ENCODE measurements at places on chromosomes 7 and 10.

DNA sequence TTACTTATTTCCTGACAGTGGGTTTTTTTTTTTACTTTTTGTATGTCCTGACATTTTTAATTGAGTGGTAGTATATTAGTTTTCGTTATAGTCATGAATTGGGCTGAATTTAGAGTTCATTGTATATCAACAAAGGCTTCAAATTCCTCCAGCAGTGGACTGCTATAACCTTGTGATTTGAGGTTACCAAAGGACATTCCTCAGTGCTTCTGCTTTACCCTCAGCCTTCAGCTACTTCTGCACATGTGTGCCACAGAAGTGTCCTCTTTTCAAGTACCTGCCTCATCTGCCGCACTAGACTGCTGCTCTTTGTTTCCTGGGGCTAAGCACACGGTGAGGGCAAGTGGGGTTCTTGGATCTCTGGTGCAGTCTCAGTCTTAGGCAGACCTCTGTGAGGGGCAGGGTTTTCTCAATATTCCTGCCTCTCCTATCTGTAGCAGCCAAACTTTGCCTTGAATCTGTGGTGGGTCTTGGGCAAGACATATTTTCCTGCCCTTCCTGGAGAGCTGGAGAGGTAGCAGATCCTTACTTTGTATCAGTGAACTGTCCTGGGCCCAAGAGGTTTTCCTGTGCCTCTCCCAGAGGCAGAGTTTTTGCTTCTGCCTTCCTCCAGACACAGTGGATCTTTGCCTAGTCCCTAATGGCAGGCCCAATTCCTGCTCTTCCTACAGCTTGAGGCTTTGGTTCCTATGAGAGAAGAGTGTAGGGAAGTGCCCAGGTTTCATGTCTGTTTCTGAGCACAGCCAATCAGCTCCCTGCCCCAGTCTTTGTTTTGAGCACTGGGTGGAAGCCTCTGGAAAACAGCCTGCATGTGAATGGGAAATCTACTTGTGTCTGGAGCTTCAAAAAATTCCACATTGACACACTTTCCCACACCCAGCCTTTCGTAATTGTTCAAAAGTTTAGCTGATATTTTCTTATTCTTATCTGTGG is 39.0 kb upstream of the STRIP2 start:
- DNase-seq, result no peak

GRCh38 chr7:1486571-1486970 is 17.6 kb downstream of the INTS1 start:
- DNase-seq, result no peak

DNA sequence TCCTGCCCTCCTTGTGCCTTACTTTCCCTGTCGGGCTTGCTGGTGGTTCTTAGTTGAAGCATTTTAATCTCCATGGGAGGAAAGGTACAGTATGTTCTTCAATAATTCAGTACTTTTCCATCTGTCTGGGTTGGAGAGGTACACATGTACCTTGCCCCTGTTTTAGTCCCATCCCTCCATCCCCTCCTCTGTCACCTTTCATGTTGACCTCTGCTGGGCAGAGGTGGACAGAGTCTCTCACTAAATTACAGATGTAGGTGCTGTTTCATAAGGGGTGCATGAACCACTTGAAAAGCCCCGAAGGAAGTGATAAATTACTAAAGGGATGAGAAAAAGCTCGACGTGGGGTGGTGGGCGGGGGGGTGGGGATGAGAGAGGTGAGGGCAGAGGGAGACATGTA is 5.4 kb downstream of the AGFG2 start:
- DNase-seq, result no peak

DNA sequence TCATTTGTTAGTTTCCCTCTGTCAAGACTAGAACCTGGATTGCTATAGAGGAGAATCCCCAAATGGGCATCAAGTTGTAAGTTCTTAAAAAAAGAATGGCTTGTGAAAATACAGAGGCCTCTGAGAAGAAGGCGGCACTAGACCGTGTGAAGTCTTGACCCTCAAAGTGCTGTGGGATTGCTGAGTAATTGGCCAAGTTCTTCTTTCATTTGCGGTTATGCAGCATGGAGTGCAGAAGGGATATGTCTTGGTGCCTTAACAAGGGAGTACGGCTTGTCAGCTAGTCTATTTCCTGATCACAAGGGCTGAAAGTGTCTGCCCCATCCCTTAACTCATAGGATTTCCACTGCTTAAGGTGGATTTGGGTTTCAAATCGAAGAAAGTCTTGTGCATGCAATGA is 81.2 kb downstream of the MKX start:
- DNase-seq, result no peak

GRCh38 chr10:93445097-93445960 is 36.8 kb downstream of the MYOF start:
- DNase-seq, result no peak

- DNase-seq, result no peak
These were observed 861 bp downstream of the NRBF2 start for GRCh38 chr10:63133821-63134557.

DNA sequence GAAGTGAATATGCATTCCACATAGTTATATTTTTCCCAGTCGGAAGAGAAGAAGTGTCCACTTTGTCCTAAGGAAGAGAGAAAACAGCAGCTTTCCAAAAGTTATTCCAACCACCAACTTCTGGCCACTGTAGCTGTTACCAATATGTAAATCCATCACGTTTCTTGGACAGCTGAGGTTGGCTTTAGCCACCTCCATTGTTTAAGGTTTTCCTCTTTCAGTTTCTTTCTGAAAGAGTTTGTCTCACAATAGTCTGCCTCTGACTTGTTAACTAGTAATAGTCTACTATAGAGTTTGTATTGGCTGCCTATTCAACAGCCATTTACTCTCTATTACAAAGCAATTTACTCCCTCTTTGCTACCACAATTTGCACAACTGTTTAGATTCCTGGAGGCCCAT is 457.6 kb upstream of the LRRN3 start:
- DNase-seq, result no peak

GRCh38 chr10:11887381-11888227 is 64.4 kb downstream of the PROSER2 start:
- DNase-seq, result no peak

Measured in activated gamma-delta T cell treated with Interleukin-2 at 50 U/mL for 16 hours (primary cell).